Stimulated activated CD4-positive, alpha-beta T cell treated with anti-CD3 and anti-CD28 coated beads, TNF-alpha, amount 100 ng/mL, for 1 hour (primary cell): ENCODE measurements at places on chromosomes 2 and 18.

GRCh38 chr2:128456281-128456680 is 137.6 kb upstream of the HS6ST1 start:
- DNase-seq: no peak

GRCh38 chr2:29245742-29246382 is 130.6 kb downstream of the CLIP4 start:
- DNase-seq: no peak

DNA sequence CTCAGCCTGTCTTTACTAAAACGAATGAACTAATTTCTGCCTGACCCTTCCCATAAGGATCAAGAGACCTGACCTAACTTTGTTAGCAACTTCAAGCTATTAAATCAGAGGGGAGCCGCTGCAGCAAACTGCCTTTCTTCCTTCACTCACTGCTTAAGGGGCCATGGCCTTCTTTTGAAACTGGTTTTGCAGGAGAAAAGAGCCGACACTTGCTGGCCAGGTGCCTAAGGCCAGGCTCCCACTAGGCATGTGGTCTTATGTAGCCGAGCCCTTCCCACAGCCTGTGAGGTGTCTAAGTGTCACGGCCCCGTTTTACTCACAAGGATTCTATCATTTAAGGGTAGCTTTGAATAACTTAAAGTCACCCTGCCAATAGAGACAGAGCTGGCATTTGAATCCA is 130.8 kb downstream of the ZNF236 start:
- DNase-seq: no peak

DNA sequence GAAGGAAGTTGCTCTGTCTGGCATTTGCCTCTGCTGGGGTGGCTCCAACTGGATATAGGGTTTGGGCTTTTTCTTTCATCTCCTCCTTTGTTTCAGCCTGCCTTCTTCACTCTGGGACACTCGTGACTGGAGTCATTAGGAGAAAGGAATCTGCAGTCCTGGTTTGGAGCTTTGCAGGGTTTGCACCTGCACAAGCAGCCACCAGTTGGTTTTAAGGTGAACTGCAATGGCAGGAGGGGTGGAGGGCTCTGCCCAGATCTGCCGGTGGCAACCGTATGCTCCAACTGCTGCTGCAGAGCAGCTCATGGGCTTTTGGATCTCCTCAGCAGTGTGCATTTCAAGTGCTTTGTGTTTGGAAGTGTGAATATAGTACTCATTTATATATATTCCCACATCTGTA is 131.3 kb upstream of the MGAT5 start:
- no peak for DNase-seq

- no peak for DNase-seq
Observed at GRCh38 chr18:11437046-11437445, 172.3 kb upstream of the SLC35G4 start.

DNA sequence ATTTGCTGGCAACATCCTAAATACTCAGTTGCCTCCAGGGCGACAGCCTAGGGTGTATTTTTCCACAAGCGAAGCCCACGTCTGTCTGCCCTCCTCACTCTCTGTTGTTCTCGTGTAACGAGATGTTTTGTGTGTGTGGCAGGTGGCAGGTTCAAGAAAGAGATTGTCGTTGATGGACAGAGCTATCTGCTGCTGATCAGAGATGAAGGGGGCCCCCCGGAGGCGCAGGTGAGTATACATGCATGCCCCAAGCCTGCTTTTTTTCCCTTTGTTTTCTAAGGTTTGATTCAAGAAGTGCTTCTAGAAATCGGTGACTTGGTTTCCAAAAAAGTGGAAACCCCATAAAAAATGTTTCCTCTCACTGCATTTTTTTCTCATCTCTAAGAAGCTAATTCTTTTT is 247.0 kb downstream of the AGAP1 start:
- no peak for DNase-seq

- DNase-seq: no peak
Observed at GRCh38 chr2:23662941-23663920, 263.7 kb downstream of the ATAD2B start.

DNA sequence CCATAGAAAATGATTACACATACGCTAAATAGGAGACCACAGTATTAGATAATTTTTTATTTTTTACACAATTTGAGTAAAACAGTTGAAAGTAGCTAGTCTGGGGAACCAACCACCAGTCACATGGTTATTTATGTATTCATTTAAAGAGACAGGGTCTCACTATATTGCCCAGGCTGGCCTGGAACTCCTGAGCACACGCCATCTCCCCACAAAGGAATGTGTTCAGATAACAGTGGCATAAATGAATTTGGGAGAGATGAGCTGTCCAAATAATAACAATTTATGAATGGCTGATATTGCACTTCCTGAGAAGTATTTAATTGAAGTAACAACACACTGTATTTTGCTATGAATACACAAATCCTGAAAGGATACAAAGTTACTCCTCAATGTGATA is 39.7 kb downstream of the KIDINS220 start:
- no peak for DNase-seq

DNA sequence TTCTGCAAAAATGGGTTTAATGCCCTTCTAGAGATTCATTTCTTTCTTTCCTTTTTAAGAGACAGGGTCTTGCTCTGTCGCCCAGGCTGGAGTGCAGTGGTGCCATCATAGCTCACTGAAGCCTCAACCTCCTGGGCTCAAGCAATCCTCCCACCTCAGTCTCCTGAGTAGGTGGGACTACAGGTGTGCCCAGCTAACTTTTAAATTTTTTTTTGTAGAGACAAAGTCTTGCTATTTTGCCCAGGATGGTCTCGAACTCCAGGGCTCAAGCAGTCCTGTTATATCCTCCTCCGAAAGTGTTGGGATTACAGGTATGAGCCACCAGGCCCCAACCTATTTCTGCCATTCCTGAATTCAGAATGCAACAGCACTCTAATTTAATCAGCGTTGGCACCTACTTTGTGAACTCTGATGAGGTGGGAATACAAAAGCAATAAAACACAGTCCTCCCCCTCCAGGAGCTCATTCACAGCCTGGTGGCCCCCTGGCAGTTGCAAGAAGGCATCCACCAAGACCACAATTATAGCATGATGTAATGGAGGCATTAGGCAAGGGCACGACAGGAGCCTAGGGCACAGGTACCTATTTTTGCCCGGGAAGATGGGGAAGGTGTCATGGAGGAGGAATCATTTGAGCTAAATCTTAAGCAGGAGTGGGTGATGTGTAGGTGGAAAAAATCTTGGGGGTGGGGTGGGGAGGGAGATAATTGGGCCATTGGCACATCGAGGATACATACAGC is 5.1 kb downstream of the RHOB start:
- DNase-seq: no peak
